ENCODE measurements at places on chromosomes 6 and 20.

DNA sequence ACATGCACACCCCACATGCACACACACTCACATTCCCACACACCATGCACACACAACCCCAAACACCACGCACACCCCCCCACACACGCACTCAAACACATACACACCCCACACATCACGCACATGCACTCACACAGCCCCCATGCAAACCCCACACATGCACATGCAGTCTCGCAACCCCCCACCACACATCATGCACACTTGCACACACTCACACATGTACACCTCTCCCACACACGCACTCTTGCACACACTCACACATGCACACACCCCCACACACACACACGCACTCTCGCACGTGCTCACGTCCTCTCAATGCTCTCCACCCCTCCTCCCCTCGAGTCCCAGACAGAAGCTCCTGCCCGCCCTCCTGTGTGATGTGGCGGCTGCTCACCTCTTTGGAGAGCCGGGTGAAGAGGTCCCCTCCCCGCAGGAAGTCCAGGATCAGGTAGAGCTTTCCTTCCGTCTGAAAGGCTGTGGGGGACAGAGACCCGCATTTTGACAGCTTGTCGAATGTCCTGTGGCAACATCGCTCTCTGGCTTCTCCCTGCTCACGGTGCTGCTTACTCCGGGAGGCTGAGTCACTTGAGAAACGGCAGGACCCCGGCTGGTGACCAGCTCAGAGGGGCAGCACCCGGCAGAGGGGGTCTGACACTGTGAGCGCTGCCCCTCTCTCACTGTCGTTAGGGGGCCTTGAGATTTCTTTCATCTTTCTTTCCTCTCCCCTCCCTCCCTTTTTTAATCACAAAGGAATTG lies 78.5 kb downstream of the RAMACL start:
- no peak for DNase-seq

DNA sequence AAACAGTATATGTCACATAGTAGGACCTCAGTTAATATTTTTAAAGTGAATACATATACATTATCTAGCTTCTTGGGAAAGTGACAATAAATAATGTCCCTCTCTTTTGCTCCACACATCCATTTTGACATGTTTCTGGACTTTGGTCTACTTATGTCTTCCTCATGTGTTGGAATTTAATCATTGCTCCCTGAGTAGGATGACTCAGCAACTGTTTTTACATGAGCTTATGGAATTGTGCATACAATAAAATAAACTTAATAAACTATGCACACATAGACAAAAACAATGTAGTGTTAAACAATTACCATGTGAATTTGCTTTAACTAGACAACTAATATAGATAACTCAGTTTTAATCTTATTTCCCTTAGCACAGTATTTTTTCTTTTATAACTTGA lies 503.8 kb downstream of the TFAP2B start:
- DNase-seq: no peak

- DNase-seq: no peak
Measured at GRCh38 chr6:10800810-10801209, 37.5 kb downstream of the MAK start.

DNA sequence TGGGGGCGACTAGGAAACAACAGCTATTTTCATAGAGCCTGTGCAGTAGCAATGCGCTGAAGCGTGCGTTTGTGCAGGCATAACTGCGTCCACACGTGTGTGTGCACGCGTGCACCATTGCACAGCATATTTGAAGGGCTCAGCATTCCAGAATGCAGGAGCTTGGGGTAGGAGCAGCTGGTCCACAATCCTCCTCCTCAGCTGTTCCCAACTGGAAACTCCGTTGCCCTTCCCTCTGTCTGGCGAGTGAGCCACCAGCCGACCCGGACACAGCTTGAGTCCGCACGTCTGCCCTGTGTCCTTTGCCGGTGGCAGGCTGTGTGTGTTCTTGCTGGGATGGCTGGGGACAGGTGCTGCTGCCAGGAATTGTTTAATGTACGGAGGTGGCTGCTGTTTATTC lies 110.2 kb downstream of the SASH1 start:
- DNase-seq: no peak

- DNase-seq: no peak
Measured at GRCh38 chr6:109008537-109009235, 86.0 kb downstream of the SESN1 start.

- no peak for DNase-seq
Measured at GRCh38 chr6:64258302-64258701, 622.7 kb downstream of the PHF3 start.

DNA sequence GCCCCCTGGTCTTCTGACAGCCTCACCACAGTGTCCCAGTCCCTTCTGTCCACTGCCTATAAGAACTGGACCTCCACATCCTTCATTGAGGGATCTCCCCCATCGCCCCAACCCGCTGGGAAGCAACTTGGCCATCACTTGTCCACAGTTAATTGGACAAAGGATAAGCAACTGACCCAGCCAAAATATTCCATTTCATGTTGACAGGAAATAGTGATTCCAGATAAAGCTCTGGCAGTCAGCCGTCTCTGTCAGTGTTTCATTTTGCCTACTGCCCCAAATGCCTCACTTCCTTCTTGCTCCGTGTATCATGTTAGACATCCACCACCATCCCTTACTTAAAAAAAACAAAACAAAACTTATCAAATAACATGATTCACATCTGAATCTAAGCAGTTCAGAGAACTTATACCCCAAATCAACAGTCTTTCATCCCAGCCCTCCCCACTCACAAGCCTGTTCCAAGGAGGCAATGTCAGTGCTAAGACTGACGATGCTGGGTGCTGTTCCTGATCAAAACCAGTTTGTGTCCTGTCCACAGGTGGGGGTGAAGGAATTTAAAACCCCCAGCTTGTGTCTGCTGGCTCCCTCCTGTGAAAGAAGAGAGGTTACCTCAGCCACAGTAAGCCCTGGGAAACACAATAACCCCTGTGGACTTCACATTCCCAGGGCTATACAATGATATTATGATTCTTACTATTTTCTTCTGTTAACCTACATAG lies 162.5 kb downstream of the WDR27 start:
- DNase-seq: no peak

DNA sequence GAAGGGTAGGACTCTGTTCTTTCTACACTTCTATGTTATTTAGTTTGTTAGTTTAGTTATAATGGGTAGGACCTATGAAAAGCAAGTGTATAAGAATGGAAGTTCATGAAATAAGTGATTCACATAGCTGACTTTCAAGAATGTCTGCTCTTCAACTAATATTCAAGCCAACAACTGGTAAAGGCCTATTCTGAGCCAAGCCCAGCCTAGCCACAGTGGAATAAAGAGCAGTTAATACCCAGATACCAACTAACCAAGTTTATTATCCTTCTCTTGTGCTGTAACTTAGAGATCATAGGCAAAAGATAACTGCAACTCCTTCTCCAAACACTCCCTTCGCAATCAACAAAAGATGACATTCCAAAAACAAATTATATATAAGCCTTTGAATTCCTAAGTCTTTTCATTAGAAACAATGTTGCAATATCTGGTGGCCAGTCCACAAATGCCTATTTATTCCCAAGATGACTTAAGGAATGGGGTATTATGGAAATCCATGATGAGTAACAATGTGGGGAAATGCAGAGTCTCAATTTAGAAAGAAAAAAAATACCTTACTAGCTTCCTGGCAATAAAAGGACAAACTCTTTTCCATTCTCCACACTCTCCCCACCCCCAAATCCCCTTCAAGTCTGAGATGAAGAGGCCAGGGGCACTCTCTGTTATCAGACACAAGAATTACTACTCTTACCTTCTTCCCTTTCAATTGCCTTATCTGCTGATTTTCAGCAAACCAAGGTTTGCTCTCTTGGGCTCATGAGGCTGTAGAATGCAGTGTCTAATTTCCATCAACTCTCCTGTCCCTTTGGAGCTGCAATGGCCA lies 27.4 kb downstream of the BTBD9 start:
- no peak for DNase-seq

- no peak for DNase-seq
Measured at GRCh38 chr6:56840467-56841380, 114.2 kb upstream of the BEND6 start.

DNA sequence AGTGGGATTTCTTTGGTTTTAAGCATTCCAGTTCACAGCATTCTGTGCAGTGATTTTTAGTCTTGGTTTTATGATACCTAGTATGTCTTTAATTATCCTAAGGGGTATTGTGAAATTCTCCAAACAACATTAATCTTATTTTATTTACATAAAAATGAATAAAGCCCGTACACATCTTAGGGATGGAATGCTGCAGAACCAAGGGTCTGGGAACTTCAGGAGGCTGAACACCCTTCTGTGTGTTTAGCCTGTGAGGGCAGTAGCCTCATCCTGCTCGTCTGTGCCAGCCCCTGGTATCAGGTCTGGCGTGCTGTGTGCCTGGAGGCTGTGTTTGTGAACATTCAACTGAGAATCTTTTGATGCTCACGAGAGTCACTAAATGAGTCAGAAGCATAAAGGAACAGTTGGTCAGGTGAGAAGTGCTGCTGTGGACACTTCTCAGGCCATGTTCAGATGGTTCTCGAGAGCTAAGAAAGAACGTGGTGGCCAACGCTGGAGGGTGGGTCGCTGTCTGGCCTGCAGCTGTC lies 25.2 kb upstream of the C20orf204 start:
- no peak for DNase-seq
